ENCODE measurements at places on chromosomes 1 and 21.

GRCh38 chr1:112704391-112704933 is 2.5 kb downstream of the RHOC start:
- no peak for DNase-seq

DNA sequence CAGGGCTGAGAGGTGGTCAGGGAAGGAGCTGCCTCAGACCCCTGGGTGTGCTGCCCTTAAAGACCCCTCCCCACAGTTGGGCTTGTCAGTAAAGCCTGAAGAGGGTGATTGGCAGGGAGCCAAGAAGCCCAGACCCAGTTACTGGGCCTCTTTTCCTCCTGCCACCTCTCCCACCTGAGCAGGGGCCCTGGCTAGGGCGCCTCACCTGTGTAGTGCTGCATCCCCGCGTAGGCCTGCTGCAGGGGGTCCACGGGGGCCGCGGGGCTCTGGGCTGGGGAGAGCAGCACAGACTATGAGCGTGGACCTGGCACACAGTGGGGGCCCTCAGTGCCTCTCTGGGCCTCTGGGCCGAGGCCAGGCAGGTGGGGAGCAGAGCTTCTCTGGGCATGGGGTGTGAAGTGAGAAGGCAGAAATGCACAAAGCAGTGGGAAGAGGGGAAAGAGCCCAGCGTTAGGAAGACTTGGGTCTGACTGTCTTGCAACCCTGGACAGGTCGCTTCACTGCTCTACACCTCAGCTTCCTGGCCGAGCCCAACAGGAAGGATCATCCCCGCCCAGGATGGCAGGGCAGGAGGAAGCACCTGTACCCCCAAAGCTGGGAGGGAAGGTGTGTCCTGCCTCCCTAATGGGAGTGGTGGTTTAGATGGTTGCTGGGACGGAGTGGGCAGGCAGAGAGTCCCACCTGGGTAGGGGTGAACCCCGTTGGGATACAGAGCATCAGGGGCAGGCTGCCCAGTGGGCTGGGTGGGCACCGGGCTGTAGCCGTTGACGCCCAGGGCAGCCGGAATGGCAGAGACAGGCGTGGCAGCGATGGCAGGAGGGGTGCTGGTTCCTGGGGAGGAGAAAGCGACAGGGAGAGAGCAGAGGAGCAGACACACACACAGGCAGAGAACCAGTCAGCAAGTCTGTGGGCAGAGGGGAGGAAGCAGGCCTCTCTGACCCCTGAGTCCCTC is 9.9 kb downstream of the CELF3 start:
- DNase-seq = no peak

DNA sequence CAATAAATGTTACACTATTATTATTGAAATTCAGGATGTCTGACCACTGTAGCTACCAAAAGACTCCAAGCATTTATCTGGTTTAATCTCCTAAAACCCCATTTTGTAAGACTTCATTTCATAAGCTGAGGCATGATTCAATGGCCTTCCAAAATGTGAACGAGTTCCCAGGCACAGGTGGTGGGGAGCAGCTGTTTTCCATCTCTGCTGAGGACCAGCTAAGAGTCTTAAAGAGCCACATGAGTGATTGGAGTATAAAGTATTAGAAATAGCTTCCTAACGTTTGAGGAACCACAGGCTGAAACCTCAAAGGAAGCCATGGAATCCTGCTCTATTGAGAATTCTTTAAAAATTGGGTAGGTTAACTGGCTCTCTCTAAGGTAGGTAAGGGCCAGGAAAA is 44.9 kb downstream of the SEC16B start:
- DNase-seq = no peak

GRCh38 chr1:230149751-230150584 is 82.9 kb downstream of the GALNT2 start:
- no peak for DNase-seq

- DNase-seq = no peak
These were observed 7.0 kb downstream of the KRTCAP2 start for GRCh38 chr1:155166051-155166470.

DNA sequence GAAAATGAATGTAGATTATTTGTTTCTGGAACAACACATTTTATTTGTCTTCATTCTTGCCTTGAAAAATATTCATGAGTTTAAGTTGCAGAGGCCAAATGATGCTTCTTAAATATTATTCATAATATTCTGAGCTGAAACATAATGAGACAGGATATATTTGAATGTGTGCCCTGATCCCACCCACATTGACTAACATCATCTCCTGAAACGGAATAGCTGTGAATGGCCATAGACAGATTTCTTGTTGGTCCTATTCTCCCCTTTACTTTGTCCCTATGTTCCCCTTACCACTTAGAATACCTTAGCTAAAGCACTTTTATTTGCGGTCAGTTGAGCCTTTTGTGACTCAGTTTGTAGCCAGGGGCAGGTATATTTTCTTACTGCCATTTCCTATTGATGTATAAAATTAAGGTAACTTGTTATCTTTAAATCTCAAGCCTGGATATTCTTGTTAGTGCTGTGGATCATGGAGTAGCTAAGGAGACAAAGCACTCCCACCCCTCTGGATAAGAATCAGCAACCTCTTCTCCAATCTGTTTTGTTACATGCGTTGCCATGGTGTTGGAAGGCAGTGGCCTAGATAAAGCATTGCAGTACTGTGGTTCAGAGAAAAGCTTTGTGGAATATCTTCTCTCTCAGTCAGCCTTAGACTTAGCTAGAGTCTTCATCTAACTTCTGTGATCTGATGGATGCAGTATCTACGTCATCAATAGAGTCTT is 478.5 kb upstream of the DEPDC1 start:
- no peak for DNase-seq

- DNase-seq = no peak
These were observed 17.6 kb upstream of the KCNQ4 start for GRCh38 chr1:40766017-40766416.

DNA sequence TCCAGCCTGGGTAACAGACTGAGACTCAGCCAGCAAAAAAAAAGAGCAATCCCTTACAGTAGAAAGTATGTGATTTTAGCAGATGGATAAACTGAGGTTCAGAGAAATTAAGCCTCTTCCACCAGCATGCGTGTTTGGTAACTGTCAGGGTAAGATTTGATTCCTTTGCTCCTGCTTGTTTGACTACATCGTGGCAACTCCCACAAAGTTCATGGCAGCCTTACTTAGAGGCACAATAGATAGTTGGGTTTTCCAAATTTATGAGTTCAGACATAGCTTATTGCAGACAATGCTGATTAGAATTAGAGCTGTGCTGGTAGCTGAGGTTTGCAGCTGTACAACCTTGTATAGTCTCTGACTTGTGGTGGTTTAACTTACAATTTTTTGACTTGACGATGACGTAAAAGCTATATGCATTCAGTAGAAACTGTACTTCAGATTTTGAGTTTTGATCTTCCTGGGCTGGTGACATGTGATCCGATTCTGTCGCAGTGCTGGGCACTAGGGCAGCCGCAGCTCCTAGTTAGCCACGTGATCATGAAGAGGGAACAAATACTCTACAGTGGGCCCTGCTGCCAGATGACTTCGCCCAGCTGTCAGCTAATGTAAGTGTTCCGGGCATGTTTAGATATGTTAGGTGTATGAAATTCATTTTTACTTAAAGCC is 167.8 kb downstream of the DHRS3 start:
- DNase-seq = no peak

- no peak for DNase-seq
These were observed 120.2 kb downstream of the CAPN8 start for GRCh38 chr1:223545343-223545742.

Data from activated T-helper 9 cell treated with anti-CD3 and anti-CD28 coated beads, Interleukin-2, amount 50 U/mL, for 16 hours (primary cell).